ENCODE measurements at places on chromosomes 11 and 22. TPM values are rescaled to one million over a fixed set of nuclear protein-coding genes. Genes with fewer than 3 reads are reported as not detected.

GRCh38 chr22:43392385-43392989 lies 19.3 kb upstream of the MPPED1 start:
- no peak for DNase-seq

NXPE1 gene
- total RNA-seq = not detected

MB gene
- not detected for total RNA-seq

DNA sequence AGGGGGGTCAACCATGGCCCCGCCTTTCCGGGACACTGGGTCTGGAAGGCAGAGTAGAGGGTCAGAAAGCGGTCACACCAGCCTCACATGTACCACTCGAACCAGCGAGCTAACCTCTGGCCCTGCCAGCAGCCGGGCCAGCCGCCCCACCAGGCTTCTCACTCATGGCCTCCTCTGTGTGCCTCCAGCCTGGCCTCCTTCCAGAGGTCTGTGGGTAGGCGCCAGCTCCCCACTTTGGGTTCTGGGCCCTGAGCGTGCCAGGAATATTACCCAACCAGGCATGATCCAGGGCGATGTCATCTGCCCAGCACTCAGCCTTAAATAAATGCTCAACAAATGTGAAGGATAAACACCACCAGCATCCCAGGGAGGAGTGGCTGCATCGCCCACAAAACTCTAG lies 5.8 kb downstream of the SCUBE1 start:
- DNase-seq = no peak

- no peak for DNase-seq
Observed at GRCh38 chr22:44071781-44072326, 47.8 kb downstream of the PARVB start.

DNA sequence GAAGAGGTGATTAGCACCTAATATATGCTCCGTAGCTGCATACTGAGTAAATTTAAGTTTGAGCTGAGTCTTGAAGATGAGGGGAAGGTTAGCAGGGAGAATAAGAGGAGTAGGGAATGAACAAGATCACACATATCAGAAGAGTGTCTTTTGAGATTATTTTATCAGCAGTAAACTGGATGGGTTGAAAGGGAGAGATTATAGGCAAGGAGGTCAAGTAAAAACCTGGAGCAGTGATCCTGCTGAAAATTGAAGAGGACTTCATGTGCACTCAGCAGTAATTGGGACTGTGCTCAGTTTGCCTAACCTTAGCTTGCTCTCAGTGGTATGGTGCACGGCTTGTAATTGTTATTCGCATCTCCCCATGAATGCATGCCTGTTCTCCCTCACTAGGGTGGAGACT lies 79.5 kb upstream of the PICALM start:
- no peak for DNase-seq
